ENCODE measurements at places on chromosomes 16 and 17.

DNA sequence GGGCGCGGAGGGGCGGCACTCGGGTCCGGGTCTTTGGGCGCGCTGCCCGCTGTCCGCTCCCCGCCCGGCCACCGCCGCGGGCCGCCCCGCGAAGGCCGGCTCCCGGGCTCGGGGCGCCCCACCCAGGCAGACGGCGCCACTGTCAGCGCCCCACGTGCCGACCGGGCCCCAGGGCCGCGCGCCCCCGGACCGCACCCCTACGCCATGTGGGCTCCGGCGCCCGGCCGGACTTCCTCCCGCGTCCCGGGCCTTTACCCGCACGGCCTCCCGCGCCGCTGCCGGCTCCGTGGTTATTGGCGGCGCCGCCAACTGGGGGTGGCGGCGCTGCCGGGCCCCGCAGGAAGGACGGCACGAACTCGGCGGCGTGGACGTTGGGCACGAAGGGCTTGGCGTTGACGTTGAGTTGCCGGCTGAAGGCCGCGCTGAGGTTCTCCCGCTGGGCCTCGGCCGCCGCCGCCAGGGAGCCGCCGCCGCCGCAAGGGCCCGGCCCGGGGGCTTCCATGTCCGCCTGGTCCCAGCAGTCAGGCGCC lies 577 bp downstream of the GSPT1 start:
- peak; percentile 41 for DNase-seq

DNA sequence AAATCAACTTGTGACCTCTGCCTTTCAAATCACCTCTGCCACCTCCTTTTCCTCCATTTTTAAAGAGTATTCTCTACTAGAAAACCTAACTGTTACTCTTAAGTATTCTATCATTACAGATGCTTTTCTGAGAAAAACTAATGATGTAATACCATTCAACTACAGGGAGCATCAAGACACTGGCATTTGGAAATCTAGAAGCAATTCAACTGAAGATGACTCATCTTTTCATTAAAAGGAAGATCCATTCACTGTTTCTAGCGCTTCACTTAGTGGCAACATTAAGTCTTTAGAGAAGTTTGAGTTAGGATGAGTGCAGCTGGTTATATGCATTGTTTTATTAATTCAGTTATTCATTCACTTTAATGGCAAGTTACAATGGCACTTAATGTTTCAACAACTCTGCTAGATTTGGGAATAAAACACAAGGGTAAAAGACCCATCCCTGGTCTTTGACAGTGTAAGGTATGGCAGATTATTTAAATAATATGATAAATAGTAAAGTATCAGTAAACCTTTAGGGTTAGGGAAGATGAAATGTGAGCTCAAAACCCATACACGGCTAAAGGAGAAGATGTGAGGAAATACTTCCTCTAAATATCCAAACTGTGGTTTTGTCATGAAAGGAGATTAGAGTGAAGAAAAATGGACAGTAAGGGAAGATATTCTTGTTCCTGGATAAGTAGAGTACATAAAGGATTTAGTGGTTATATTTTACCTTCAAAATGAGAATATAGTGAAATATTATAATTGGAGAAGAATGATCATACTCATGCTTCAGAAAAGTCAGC lies 61.7 kb downstream of the KCNJ2 start:
- no peak for DNase-seq

DNA sequence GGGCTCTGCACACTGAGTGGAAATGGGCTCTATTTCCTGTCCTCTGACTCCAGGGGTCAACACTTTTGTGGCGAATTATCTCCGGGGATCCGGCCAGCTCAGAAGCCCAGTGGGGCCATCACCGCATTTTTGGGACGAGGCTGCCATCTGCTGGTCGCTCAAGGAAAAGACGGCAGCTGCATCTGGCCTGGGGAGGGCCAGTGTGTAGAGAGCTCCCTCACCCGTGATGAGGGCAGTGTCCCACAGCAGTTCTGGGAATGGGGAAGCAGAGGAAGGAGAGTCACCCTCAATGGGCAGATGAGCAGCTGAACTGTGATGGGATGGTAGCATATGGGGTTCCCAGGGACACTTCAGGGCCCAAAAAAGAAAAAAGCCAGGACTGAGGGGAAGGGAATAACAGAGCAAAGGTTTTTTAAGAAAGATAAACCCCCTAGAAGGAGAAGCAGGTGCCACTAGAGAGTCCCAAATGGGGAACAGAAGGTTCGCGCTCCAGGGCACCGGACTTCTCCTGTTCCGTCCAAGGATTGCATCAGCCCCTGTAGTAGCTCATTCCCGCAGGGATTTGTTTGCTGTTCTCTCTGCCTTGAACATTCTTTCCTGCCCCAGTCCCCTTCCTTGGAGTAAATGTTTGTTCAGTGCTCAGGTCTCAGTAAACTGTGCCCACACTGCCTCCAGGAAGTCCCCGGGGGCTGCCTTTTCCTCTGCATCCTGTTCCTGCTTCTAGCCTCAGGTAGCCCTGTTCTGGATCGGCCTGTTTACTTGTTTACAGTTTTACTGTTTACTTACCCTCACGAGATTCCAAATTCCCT lies 9.3 kb upstream of the ABCC12 start:
- peak; percentile 74 for DNase-seq

GRCh38 chr17:9287306-9287705 lies 266.0 kb downstream of the NTN1 start:
- DNase-seq, result no peak

GRCh38 chr17:46264456-46265198 lies 30.3 kb upstream of the LRRC37A start:
- no peak for DNase-seq

DNA sequence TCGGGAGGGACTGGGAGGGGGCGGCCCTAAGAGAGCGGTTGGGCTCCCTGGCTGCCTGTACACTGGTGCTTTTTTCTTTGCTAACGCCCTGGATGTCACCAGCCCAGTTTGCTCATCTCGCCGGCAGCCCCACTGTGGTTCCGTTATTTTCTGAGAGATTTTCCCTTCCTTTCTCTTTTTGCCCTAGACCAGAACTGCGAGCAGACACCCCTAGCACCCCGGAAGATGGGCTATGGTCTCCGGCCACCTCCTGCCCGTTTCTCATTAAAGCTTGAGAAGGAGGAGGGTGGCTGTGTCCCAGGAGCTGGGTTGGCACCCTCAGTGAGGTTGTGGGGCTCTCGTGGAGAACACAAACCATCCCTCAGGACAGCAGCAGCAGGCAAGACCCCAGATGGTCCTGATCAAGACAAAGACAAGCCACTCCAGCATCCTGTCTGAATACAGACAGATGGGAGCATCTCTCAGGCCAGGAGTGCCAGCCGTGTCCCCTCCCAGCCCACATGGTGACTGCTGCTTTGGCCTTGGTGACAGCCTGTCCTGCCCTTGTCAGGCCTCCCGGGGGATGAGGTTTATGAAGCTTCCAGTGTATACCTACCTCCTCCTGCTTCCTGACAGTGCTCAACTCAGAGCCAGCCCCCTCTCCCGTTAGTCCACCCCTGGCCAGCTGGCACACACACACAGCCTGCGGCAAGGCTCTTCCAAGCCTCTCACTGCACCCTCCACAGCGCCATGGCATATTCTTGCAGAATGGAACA lies 77.2 kb downstream of the KCNJ12 start:
- DNase-seq, result peak; percentile 63

GRCh38 chr17:1486802-1487695 lies 5.4 kb downstream of the MYO1C start:
- DNase-seq, result peak; percentile 84

GRCh38 chr17:58233543-58233942 lies 4.8 kb upstream of the LPO start:
- no peak for DNase-seq

- peak; percentile 20 for DNase-seq
Observed at GRCh38 chr16:84700446-84701300, 873 bp downstream of the USP10 start.

GRCh38 chr17:78421534-78422266 lies 43.3 kb downstream of the PGS1 start:
- peak; percentile 84 for DNase-seq

DNA sequence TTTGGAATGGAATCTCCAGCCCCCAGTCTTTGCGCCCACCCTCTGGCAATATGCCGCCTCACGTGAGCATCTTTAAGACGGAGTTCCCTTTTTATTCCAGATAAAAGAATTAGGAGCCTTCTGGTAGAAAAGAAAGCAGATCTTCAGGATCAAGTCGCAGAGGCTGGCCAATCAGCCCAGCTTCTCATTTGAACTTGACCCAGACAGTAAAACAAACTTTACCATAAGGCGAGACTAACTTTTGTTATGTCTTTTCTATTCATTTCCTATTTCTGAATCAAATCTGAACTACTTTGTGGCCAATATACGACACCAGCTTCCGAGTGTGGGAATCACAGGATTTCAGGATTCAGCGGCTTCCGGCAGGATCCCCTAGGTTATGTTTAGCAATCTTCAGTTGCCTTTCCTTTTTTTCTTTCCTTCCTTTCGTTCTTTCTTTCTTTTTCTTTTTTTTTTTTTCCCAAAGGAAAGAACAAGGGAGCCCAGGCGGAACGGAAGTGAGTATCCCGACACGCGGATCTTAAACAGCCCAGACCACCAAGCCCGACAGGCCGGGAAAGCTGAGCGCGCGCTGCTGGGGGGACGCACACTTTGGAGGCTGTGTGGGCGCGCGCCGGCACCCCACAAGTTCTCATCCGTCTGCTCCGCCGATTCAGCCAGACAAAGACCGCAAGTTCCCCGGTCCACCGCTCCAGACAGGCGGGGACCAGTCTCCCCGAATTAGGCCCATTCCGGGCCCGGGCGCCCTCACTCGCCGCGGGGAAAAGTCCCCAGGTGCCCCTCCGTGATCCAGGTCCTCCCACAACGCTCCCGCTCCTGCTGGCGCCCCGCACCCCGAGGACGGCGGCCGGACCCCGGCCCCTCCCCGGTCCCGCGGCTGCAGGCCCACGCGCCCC lies 633 bp downstream of the TBC1D16 start:
- no peak for DNase-seq

GRCh38 chr17:32267690-32268205 lies 2.1 kb downstream of the RHBDL3 start:
- DNase-seq, result no peak

- DNase-seq, result peak; percentile 77
Observed at GRCh38 chr17:81397314-81398175, 2.3 kb downstream of the BAHCC1 start.

- DNase-seq, result no peak
Observed at GRCh38 chr16:81711657-81712319, 67.3 kb upstream of the PLCG2 start.

GRCh38 chr17:63405741-63406261 lies 40.3 kb downstream of the CYB561 start:
- peak; percentile 82 for DNase-seq

DNA sequence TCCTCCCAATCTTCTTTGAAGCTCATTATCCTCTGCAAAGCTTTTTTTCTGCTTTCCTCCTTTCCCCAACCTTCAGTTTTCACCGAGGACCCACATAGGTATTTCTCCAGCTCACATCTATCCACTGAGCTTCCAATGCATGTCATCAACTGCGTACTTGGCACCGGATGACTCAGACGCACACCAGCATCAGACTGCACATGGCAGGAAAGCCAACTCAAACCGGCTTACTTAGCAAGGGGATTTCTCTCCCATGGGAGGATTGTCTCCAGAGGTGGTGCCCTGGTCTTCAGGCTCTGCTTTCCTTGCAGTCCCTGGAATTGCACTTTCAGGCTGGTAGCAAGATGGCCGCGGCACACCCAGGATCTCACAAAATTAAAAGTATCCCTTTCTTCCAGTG lies 1.7 kb upstream of the AKTIP start:
- no peak for DNase-seq

DNA sequence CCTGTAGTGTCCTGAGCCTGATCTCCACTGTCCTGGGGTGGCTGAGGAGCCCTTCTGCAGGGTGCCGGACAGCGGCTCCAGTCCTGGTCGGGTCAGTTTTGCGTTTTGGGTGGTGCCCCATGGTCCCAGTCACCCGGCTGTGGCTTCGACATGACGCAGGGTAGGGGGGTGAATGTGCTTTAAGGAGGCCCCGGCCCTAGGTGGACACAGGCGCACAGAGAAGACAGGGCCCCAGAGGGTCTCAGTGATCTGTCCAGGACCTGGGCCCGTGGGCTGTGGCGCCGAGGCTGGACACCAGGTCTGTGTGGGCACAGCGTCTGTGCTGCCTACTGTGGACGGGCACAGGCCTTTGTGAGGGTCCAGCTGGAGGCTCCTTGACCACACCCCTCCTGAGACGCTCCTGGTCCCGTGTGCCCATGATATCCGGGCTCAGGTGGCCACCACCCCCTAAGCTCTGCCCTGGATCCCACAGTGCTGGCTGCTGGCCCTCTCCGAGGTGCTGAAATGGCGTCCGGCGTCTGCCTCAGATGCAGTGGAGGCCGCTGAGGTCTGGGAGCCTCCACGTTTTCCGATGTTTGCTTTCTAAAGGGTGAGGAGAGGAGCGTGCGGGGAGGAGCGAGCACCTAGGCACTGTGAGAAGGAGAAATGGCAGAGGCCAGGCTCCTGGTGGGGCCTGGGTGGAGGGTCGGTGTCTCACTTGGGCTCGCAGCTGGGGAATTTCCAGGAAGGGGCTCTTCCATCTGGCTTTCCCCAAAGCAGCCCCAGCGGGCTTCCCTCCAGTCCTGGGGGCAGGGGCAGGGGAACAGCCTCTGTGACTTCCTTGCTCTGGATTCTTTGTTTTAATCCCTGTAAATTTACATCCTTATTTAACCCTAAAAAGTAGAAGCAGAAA lies 56.1 kb upstream of the ACSF3 start:
- peak; percentile 87 for DNase-seq

DNA sequence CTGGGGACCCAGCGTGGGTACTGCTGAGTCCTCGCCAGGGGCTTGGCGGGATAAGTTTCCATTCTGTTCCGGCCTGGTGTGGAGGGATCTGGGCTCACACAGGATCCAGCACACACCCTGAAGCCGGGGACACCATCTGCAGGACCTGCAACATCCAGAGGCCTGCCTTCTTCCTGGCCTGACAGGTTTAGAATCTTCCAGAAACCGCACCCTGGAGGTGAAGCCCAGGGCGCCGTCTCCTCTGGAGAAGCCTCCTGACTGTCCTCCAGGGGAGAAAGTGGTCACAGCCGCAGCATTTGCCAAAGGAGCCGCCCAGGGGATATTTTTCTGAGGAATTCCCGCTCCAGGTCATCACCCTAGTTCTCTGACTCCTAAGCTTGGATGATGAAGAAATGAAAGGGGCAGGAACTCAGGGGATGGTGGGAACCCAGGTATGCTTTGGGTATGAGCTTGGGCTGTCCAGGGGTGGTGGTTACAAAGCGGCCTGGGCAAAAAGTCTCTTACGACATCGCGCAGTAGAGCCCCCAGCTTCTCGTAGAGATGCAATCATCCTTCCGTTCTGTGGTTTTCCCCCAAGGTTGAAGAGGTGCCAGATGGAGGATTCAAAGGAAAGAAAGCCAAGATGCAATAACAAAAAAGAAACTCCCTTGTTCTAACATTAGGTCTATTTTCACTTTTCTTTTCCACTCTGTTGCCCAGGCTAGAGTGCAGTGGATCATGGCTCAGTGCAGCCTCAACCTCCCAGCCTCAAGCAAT lies 9.1 kb upstream of the CRISPLD2 start:
- no peak for DNase-seq

- peak; percentile 68 for DNase-seq
Observed at GRCh38 chr17:42387661-42388380, 421 bp downstream of the STAT3 start.

Measured in kidney (tissue), 22 donors.